ENCODE measurements at places on chromosomes 5 and 9.
A peak's percentile ranks its signal among the peaks of the same experiment; 100 is the strongest.

DNA sequence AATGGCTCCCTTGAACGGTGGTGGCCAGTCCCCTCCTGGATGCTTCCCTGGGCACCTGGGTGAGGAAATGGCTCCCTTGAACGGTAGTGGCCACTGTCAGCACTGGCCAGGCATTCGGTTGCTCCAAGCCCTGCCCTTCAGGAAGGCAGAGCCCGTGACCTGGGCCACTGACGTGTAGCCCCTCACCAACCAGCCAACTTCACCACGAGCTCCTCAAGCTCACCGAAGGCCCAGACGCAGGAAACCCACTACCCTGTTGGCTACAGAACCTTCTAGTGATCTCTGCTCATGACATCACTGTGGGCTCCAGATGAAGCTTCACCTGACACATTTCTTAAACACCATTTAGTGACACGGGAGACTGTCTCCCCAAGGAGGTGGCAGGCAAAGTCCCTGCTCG lies 9.2 kb downstream of the SLC6A3 start:
- no peak for DNase-seq

DNA sequence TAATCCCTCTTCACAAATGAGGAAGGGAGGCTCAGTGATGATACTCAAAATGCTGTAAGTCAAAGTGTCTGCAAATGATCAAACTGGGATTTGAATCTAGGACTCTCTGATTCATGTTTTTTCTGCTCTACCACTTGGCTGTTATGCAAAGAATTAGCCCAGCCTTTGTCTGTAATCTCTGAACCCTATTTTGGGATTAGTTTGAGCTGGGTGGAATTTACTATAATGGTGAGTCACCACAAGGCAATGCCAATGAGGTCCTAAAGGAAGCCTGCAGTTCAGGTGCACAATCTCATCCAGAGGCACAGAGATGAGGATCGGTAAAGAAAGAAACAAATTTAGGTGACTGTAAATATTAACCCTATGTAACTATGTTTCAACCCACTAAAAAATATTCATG lies 29.2 kb downstream of the RFK start:
- no peak for DNase-seq

GRCh38 chr9:85155352-85155751 lies 485.8 kb downstream of the NTRK2 start:
- DNase-seq, result no peak

- DNase-seq, result no peak
Observed at GRCh38 chr5:29197631-29198454, 1995.6 kb upstream of the CDH6 start.

- no peak for DNase-seq
Observed at GRCh38 chr5:83440826-83441225, 30.7 kb upstream of the VCAN start.

DNA sequence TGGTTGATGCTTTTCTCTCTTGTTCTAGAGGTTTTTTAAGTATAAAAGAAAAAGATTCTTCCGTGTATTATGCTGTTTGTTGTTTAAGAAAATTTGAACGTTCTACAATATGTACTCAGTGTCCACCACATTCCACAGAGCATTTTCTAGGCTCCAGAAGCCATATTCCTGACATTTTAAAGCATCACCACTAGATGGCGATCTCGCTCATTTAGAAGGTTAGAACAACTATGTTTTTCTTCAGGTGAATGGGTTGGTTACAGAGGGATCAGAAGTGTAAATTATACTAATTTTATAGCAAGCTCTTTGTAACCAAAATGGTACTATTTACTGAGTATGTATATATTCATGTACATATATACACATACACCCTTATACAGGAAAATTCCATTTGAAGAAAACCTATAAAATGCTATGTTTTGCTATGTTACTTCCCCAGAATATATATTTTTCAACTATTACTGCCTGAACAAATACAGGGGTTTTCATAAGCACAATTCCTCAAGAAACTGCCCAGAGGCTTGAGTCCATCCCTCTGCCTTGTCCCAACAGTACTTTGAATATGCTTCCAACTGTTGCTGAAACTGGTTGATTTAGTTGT lies 284.3 kb downstream of the CCDC171 start:
- DNase-seq, result peak; percentile 17

DNA sequence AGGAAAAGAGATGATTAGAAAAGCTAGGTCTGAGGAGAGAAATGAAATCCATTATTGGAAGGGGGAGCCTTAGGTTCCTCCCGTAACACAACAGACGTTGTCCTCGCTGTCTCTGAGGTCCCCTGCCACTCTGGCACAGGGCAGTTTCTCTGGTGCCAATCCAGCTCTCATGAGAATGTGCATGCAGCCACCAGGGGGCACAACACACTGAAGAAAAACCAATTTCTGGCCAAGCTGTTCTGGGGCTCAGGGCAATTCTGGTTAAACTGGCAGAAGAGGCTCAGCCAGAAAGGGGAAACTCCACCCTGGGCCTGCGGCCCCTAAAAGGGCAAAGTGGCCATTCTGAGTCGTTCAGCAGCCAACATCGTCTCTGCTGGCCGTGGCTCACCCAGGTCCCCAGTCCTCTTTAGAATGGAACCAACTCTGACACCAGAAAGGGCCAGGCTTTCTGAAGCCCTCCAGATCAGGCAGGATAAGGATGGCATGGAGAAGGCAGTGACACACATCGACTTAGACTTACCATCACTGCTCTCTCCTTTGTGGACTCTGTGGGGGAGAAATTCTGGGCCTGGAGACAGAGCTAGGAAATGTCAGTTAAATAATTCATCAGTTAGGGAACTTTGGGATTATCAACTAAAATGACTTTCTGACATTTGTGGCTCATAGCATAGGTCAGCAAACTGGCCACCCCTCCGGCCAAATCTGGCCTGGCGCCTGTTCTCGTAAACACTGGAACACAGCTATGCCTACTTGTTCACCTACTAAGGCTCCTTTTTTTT lies 58.5 kb upstream of the GOLPH3 start:
- peak; percentile 56 for DNase-seq

- DNase-seq, result no peak
Observed at GRCh38 chr9:70600506-70600905, 186.0 kb upstream of the KLF9 start.

DNA sequence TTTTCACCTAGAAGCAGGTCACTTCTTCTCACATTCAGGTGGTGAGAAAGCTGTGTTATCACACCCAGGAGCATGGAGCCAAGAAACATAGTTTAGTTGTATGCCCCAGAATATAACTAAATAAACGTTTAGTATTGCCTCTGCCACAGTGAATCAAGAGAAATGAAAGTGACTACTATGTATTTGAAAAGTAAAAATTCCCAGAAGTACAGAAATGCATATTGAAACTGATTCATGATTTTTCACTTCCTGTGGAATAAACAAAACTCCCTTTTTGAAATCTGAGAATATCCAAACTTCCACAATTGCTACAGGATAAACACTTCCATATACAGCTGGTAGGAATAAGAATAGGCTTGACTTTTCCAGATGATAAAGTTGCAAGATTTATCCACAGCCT lies 15.3 kb upstream of the NINJ1 start:
- no peak for DNase-seq

DNA sequence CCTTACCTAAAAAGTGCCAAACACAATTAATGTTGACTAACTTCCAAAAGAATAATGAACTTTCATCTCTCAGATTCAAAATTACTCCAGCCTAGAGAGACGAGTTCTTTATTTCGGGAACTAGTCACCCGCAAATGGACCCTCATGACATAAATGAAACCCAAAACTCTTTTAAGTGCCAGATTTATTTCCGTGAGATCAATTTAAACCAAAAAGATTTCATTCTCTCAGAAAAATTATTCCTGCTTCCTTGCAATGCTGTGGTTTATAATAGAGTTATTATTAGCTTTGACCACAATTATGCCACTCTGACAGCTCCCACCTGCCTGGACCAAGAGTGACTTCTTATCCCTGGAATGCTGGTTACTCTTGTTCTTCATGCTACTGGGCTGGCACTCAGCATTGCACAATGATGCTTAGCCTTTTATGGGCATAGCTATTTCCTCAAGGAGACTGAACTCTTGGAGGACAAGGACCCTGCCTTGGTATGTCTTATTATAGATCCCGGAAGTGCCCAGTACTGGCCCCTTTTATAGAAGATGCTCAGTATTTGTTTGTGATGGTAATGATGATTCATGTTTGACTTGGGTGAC lies 183.5 kb downstream of the SNX18 start:
- DNase-seq, result no peak

GRCh38 chr5:128009403-128009802 lies 74.2 kb upstream of the SLC12A2 start:
- DNase-seq, result no peak

- no peak for DNase-seq
Observed at GRCh38 chr5:53971551-53971950, 338.8 kb downstream of the ARL15 start.

- no peak for DNase-seq
Observed at GRCh38 chr5:147403651-147404640, 105.9 kb downstream of the DPYSL3 start.

DNA sequence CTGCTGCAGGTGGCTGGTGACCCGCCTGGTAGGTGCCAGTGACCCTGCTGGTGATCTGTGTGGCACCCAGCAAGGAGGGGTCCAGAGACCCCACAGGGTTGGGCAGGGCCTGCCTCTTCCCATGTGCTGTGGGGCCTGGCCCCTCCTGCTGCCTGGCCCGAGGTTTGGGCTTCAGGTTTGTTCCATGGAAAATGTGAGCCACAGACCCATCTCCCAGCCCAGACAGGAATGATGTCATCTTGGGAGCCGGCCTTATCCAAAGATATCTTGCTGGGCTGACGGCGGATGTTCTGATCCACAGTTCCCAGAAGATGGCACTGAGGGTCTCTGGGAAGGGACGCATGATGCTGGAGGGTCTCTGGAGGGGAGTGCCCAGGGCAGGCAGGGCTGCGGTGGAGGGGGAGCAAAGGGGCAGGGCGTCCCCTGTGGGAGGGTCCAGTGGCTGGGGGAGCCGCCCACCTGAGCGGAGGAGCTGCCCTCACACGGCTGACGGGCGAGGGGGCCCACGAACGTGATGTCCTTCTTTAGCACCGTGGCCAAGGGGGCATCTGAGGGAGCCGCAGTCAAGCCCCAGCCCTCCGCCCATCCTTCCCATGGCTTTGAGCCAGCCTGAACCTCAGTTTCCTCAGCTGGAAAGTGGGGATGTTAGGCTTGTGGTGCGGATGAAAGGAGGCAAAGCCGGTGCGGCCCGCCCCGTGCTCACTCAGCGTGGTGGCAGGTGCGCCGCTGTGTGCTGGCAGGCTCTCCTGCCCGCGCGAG lies 68.1 kb downstream of the COL5A1 start:
- DNase-seq, result no peak

- no peak for DNase-seq
Observed at GRCh38 chr9:32385885-32386283, 1.4 kb downstream of the ACO1 start.

- DNase-seq, result no peak
Observed at GRCh38 chr5:168172760-168173223, 118.7 kb upstream of the WWC1 start.

GRCh38 chr5:122367456-122367855 lies 55.4 kb downstream of the SNCAIP start:
- no peak for DNase-seq

- no peak for DNase-seq
Observed at GRCh38 chr9:120676767-120677402, 37.4 kb downstream of the MEGF9 start.

GRCh38 chr9:104322596-104322995 lies 181.5 kb upstream of the OR13F1 start:
- DNase-seq, result no peak

DNA sequence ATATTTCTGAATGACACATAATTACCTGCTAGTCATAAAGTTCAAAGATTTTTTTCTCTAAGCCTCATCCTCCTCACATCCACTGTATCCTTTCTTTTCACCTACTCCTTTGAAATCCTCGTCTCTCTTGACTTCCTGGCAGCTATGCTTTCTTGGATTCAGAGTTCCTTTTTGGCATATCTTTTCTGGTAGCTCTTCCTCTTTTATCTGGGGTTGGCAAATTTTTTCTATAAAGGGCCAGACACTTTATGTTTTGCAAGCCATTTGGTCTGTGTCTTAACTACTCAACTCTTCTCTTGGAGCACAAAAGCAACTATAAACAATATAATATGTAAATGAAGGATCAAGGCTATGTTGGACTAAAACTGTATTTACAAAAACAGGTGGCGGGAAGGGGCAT lies 197.5 kb downstream of the KIAA0825 start:
- no peak for DNase-seq

- no peak for DNase-seq
Observed at GRCh38 chr9:109627042-109627441, 128.9 kb upstream of the PTPN3 start.

DNA sequence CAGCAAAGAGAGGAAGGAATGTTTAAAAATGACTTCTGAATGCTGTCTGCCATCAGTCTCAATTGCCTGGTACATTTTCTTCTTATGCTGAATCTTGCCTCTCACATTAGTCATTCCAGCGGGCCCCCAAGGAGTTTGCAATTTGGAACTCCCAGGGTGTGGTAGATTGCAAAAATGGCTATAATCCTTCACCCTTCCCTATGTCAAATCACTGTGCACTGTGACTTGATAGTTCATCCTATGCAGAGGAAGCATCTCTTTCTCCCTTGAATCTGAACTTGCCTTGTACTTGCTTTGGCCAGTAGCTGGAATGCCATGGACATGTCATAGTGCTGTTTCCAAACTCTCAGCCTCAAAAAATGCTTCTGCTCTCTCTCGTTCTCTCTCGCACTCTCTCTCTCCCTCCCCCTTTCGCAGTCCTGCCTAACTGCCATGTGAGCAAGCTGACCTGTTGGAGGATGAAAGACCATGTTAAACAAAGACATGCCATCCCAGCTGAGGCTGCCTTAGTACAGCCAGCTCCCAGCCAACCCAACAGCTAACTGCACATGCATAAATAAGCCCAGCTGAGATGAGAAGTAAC lies 284.0 kb upstream of the TLE4 start:
- DNase-seq, result no peak

- no peak for DNase-seq
Observed at GRCh38 chr9:29241320-29241719, 1668.0 kb upstream of the C9orf72 start.

- no peak for DNase-seq
Observed at GRCh38 chr9:17551023-17551422, 27.8 kb upstream of the SH3GL2 start.

- no peak for DNase-seq
Observed at GRCh38 chr9:130917168-130917960, 20.8 kb upstream of the QRFP start.

DNA sequence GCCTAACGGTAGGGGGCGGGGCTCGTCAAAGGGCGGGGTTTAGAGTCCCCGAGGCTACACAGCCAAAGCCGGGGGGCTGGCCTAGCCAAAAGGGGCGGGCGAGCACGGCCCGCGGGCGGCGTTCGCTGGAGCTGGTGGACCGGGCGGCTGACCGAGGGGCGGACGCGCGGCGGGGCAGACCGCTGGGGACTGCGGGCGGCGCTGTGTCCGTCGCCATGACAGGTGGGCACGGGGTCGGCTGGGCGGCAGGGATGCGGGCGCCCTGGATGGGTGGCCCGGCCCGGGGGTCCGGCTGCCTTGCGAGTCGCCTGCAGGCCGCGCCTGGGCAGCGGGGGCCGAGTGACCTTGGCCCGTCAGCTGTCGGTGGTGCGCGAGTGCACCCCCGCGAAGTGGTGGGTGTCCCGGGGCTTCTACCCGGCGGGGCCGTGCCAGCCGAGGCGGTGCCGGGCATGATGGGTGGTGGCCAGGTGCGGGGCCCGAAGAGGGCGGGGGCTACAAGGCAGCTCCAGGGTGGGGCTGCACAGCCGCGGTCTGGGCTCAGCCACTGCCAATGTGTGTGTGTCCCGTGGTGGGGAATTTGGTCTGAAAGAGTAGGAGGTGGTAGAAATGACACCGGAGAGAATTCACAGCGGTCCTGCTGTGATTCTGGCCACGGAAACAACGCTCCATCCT lies at the start of gene CARD19:
Gene CARD19 (plus strand): TSS at position 87 of the 672 bp plus-strand sequence. CDS start 129 bp downstream, at position 216.
- peak; percentile 30 for DNase-seq

GRCh38 chr5:109566361-109566760 lies 123.4 kb upstream of the MAN2A1 start:
- no peak for DNase-seq
